ENCODE measurements at places on chromosomes 16 and 17.

- DNase-seq: no peak
These were observed 350.6 kb upstream of the MAF start for GRCh38 chr16:79950932-79951719.

DNA sequence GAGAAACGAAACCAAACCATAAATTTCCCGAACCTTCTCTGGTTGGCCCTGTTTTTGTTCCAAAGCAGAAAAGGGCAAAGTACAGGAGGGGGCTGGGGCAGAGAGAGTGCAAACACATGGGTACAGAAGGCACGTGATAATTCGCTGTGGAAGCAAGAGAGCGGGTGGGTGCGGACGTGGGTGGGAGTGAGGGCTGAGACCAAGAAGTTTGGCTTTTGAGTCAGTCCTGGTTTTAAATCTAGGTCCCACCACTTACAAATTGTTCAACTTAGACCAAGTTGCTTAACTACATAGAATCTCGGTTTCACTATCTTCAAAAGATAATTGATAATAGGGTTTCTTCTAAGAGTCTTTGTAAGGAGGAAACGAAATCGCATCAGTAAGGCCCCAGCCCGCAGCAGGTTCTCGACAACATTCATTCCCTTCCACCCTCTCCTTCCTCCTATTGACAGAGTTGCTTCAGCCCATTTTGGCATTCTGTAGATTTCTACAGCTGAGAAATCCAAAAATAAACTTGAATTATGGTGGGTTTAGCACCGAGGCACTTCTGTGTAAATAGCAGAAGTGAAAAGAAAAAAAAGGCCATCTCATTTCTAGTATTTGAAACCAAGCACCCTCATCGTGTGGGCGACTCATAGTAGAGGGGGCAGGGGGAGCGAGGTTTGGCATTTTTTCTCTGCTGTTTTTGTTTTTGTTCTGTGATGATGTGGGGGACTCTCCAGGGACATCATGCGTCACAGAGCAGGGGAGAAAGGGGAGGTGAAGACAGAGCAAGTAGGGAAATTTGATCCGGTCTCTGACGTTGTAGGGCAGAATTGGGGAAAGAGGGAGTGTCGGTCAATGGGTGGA, 33.6 kb upstream of the CCR7 start:
- DNase-seq: peak; percentile 81

- DNase-seq: no peak
These were observed 93.7 kb downstream of the SDK2 start for GRCh38 chr17:73550556-73550955.

GRCh38 chr17:37744961-37745800, at the start of gene HNF1B:
TSS of gene HNF1B (minus strand) at chr17:37745059. CDS start at chr17:37744884, 175 bp downstream.
- DNase-seq: no peak

DNA sequence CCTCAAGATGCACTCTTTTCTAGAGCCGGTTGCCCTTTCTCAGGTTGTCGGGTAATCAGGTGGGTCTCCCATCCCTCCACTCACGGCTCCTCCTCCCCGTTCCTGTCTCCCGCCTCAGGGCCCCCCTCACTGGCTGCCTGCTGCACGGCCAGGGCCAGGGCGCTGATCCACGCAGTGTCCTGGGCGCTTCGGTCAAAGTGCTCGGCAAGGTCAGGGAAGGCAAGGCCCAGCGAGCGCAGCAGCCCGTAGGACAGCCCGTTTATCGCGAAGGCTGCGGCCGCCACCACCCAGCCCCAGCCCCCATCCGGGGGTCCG, 753 bp downstream of the SLC16A11 start:
- no peak for DNase-seq

DNA sequence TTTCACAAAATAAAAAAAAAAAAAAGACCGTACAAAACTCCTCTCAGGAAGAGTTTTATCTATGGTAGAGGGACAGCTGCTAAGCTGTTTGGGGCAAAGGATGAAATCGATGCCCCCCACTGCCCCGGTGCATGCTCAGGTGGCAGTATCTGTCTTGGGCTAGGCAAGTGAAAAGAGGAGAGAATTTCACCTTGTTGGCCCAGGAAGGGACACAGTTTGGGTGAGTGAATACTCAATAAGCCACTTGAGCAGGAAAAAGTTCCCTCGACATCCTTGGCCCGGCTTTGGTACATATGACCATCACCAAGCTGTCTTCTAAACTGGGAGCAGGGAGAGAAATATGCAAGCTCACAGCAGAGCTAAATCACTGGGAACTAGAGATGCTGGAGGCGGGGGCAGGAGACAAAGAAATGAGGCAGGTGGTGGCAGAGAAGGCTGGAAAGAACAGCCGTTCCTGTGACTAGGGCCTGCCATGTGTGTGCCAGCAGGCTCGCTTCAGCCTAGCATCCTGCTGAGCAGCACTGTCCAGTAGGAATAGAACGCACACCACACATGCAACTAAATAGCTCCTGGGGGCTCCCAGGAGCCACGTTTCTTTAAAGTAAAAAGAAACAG, 8.2 kb upstream of the EIF1 start:
- DNase-seq: no peak

GRCh38 chr16:63201851-63202250, 1165.6 kb upstream of the CDH8 start:
- DNase-seq: no peak

GRCh38 chr16:57623251-57624043, 5.0 kb upstream of the ADGRG1 start:
- DNase-seq: no peak

Measured in activated CD4-positive, alpha-beta T cell treated with anti-CD3 and anti-CD28 coated beads, Interleukin-2, Interleukin-4, amounts not matched to agents 100 ng/mL and 50 ng/mL, durations not matched to agents 16 hours and 8 hours (primary cell).